Stimulated activated CD4-positive, alpha-beta T cell treated with anti-CD3 and anti-CD28 coated beads, Interleukin-2, amount 100 ng/mL, for 24 hours (primary cell): ENCODE measurements at places on chromosomes 13 and 19.

DNA sequence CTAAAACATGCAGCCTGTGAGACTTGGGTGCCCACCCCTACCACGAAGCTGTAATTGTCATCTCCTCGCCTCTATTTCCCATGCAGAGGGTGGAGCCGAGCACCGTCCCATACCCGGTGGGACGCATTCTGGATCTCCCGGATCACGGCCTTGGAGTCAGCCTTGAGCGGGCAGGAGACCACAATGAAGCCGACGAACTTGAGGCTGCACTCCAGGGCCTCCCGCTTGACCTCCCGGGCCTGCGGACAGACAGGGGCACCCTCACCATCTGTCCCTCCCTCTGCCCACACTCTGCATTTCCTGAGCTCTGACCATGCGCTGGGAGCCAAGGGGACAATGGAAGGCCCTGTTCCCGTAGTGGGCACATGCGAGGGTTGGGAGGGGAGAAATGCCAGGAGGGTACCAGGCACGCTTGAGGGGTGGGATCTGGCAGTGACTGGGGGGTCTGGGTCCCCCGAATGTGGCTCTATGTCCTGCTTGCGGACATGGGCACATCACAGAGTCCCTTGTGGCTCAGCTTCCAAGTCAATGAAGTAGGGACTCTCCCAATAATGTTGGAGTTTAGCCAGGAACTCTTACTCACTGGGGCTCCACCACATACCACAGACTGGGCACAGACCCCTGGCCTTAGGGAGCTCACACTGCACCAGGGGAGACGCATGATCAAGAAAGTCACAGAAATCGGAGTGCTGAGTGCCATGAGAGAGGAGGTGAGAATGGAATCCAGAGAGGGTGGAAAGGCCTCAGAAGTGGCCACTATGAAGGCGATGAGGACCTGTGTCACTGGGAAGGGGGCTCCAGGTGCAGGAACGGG, 9.2 kb upstream of the GMIP start:
- DNase-seq = no peak

- DNase-seq = no peak
Measured at GRCh38 chr19:1050989-1051788, 11.3 kb downstream of the ABCA7 start.

GRCh38 chr13:40181203-40181845, 485.1 kb downstream of the FOXO1 start:
- no peak for DNase-seq

GRCh38 chr13:31208559-31209122, 8.9 kb downstream of the B3GLCT start:
- no peak for DNase-seq

- no peak for DNase-seq
Measured at GRCh38 chr13:26095338-26095737, 43.5 kb upstream of the SHISA2 start.

DNA sequence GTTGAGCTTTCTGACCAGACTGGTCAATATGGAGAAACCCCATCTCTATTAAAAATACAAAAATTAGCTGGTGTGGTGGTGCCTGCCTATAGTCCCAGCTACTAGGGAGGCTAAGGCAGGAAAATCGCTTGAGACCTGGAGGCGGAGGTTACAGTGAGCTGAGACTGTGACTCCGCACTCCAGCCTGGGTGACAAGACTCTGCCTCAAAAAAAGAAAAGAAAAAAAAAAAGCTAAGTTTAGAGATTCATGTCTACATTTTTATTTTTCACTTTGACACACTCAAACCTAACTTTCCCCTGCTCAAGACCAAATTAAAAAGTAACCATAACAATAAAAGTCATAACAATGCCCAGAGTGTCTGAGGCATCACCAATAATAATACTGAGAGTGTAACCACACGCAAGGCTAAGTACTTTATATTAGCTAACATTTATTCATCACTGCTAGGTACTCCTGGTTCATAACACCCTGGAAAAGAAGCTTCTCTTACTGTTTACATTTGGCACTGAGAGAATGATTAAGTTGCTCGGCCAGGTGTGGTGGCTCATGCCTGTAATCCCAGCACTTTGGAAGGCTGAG, 5.7 kb downstream of the IRGC start:
- no peak for DNase-seq

GRCh38 chr13:41306271-41307145, 4.6 kb upstream of the NAA16 start:
- DNase-seq = no peak

GRCh38 chr19:35309481-35310279, 17.7 kb downstream of the MAG start:
- DNase-seq = no peak

DNA sequence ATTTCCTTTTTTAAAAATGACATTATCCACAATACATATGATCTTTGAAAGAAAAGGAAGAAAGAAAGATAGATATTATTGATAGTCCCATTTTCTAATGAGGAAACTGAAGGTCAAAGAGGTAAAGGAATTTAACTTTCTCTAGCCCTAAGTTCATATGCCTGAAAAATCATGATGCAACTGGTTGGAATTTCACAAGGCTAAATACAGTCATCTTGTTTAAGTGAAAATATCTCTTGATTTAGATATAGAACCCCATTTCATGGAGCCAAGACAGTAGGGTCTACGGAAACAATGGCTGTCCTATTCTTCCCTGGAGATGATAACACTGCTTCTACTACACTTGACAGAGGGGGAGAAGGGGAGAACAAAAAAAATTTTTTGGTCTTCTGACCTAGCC, 366.2 kb downstream of the DNAJC15 start:
- DNase-seq = no peak

GRCh38 chr13:86892330-86892729, 778.8 kb upstream of the SLITRK5 start:
- no peak for DNase-seq

GRCh38 chr19:45771311-45771933, 2.4 kb upstream of the SIX5 start:
- DNase-seq = no peak

DNA sequence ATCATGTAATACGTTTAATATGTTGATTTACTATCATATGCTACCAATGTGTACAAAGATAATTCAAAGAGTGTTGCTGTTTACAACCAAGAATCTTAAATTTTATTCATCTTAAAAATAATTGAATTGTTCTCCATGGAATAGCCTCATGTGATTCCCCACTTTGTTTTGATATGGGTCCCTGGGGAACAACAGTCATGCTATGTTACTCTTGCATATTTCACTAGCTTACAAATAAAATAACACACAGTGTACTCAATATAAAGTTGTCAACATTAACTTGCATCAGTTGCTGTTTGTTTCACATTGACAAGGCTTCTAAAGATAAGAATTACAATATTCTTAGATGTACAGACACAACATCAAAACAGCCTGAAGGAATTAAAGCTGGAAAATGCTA, 2.3 kb downstream of the ENOX1 start:
- no peak for DNase-seq

DNA sequence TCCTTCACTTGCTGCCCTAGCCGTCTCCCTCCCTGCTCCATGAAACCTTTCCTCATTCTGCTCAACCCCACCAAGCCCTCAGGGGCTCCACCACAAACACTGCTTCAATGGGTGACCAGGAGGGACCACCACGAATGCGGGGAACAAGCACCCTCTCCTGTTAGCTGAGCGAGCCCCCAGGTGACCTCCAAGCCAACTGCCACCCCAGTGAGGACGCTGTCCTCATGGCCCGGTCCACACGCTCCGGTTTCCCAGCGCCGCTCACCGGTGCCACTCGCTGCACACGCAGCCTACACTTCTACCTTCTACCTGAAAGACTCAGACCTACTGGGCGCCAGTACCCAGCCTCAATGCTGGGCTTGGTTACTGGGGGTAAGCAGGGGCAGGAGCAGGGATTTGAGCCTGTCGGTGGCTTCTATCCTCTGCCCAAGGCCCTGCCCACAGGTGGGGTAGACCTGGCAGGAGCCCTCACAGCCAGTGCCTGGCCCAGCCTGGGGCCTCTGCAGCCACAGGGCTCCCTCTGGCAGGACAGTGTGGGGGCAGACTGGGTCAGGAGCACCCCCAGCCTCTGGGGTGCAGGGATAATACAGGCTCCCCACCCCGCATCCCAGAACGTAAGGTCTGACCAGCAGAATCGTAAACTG, 704 bp upstream of the TMEM86B start:
- no peak for DNase-seq

GRCh38 chr19:3610745-3611717, 4.4 kb upstream of the TBXA2R start:
- no peak for DNase-seq

DNA sequence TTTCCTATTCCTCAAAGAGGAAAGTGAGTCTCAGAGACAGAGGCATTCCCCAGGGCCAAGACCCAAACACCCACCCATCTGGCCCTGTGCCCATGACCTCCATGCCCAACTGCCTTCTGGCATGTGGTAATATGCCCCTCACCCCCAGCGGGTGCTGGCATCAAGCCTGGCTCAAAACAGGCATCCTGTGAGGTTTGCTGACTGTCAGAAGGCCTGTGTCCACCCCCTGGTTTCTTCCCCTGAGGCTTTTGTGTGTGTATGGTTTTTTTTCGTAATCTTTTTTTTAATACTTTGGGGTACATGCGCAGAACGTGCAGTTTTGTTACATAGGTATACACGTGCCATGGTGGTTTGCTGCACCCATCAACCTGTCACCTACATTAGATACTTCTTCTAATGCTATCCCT, 7.6 kb upstream of the KANK2 start:
- DNase-seq = no peak

DNA sequence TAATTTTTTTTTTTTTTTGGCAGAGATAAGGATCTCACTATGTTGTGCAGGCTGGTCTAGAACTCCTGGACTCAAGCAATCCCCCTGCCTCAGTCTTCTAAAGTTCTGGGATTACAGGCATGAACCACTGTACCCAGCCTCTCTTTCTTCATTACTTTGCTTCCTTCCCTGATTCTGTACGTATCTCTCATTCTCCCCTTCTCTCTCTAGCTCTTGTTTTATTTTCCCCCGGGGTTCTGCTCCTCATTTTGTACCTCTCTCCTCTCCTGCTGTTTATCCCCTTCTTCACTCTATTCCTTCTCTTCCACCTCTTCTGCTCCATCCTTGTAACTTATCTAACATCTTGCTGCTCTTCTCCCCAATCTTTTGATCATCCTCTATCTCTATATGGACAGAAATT, 46.5 kb downstream of the ZNF611 start:
- no peak for DNase-seq

- DNase-seq = no peak
Measured at GRCh38 chr13:110269509-110270185, 37.3 kb downstream of the COL4A1 start.

DNA sequence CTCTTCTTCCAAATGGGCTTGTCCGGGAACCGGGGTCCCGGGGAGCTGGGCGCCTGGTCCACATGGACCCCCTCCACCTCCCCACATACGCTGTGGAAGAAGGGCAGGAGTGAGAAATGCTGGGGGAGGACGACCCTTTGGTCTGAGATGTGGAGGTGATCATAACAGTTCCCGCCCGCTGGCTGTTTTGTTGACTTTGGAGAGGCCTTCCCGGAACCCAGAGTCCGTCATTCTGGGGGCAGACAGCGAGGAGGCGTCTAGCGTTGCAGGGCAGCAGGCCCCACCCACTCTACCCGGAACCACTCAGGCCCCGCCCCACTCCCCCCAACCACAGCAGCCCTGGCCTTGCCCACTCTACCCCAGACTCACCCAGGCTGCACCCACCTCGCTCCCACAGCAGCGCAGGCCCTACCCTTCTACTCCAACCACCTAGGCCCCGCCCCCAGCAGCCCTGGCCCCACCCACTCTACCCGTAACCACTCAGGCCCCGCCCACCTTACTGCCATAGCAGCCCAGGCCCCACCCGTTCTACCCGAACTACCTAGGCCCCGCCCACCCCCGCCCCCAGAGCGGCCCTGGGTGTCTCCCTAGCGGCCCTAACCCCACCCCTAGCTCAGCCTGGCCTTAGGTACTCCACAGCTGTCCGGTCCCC, 7.1 kb downstream of the GPR108 start:
- peak; percentile 66 for DNase-seq

DNA sequence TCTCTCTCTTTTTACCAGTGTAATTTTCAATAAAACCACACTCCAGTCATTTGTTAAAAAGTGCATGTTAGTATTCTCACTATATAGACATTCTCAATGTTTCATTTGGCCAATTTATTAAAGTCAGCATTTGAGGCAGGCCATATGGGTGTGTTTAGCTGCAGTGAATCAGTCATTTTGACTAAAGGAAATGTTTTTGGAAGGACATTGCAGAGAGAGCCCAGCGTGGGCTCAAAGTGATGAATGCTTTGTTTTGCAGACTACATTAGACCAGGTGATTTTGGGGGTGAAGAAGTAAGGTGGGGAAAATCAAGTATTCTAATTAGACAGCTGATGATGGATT, 116.7 kb downstream of the POSTN start:
- DNase-seq = no peak

DNA sequence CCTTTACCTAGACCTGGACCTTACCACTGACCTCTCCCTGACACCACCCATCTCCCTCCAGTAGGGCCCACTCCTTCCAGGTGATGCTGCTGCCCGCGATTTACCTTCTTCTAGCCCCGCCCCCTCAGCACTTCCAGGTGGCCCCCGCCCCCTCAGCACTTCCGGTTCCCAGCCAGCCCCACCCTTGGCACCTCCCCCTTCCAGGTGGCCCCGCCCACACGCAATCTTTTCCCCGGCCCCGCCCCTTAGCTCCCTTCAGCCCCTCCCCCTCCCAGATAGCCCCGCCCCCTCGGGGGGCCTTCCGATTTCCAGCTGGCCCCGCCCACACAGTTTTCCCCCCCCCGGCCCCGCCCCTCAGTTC, 586 bp downstream of the LIG1 start:
- peak; percentile 91 for DNase-seq

- DNase-seq = no peak
Measured at GRCh38 chr19:43774103-43774939, 6.5 kb downstream of the KCNN4 start.

GRCh38 chr13:106686163-106686562, 118.2 kb upstream of the ARGLU1 start:
- DNase-seq = no peak

DNA sequence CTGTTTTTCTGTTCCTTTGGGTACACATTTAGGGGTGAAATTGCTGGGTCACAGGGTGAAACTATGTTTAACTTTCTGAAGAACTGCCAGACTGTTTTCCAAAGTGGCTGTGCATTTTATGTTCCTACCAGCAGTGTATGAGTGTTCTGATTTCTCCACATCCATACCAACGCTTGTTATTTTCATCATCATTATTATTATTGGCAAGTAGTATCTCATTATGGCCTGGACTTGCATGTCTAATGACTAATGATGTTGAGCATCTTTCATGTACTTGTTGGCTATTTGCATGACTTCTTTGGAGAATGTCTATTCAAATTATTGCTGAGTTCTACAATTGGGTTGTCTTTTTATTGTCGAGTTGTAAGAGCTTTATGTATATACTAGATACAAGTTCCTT, 321.8 kb upstream of the HTR2A start:
- DNase-seq = no peak

- DNase-seq = no peak
Measured at GRCh38 chr19:45911291-45911690, 3.3 kb downstream of the NANOS2 start.

DNA sequence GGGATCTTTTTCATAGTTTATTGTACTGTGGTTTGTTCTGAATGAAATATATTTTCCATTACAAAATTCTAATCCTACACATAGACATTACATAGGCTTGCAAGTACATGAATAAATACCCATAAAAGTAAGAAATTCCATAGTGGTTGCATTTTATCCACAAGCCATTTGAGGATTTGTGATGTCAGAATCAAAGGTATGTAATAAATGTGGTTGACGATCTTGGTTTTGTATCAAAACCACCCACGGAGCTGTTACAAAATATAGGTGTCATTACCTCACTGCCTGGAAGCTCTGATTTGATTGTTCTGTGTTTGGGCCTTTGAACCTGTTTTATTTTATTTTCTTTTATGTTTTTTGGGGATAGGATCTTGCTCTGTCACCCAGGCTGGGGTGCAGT, 125.1 kb downstream of the NALCN start:
- no peak for DNase-seq

GRCh38 chr19:41745756-41746155, 9.6 kb upstream of the CEACAM6 start:
- no peak for DNase-seq
